ENCODE measurements at places on chromosomes 7 and 10. TPM values are rescaled to one million over a fixed set of nuclear protein-coding genes. Genes with fewer than 3 reads are reported as not detected.

SSMEM1 gene
- not detected for total RNA-seq

CHRM2 gene
- under 0.01 TPM for total RNA-seq

FFAR4 gene
- not detected for total RNA-seq

METTL27 gene
- total RNA-seq = 1.4 TPM

CALY gene
- not detected for total RNA-seq

TCERG1L gene
- total RNA-seq = not detected

GRCh38 chr10:59376846-59377245 lies 14.5 kb upstream of the FAM13C start:
- peak; percentile 53 for DNase-seq

GRCh38 chr7:151322906-151323305 lies 18.7 kb upstream of the NUB1 start:
- no peak for DNase-seq

- no peak for DNase-seq
These were observed 215.3 kb downstream of the CHCHD3 start for GRCh38 chr7:132866551-132866950.

DNA sequence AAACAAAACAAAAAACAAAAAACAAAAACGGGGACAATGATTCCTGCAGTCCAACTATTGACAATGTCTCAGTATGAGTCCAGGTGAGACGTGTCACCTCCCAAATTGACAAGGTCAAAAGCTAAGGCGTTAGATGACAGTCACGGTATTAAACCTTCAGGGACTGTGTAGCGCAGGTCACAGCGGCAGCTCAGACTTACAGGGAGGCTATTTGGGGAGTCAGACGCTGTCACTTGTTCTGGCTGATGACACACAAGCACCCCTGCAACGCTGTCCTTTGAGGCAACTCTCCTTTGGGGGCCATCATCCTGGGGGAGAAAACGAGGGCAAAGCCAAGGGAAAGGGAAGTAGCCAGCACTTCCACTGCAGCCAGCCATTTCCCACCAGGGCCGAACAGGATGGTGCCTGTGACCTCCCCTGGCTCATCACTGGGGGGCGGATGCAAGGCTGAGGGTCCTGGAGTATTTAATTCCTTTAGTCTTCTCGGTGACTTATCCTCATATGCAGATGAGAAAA lies 55.3 kb downstream of the SVIL start:
- no peak for DNase-seq

GRCh38 chr7:27999829-28000228 lies 180.8 kb downstream of the JAZF1 start:
- DNase-seq = no peak

GRCh38 chr7:132770055-132770454 lies 193.8 kb upstream of the PLXNA4 start:
- DNase-seq = no peak

DNA sequence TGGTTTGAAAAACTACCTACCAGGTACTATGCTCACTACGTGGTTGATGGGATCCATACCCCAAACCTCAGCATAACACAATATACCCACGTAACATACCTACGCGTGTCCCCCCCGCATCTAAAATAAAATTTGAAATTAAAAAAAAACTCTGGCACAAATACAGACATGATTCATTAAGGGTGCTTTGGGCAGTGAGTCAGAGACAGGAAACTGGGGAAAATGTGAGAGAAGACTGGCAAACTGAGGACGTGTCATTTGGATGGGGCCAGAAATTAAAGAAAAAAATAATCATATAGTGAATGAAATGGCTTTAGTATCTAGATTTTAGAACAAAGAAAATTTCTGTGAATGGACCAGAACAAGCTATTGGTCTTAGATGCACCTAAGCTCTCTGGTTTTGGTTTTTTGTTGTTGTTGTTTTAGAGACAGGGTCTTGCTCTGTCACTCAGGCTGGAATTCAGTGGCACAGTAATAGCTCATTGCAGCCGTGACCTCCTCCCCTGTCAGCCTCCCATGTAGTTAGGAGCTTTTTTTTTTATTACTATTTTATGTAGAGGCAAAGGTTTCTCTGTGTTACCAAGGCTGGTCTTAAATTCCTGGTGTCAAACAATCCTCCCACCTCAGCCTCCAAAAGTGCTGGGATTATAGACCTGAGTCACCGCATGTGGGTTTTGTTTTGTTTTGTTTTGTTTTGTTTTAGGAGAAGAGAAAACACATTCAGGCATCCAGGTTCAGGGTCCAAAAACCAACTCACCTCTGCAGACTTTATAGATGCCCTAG lies 5.9 kb upstream of the PRSS58 start:
- DNase-seq = peak; percentile 7
